Gastrocnemius medialis (tissue), 4 donors: ENCODE measurements at places on chromosomes 12 and 14. TPM values are rescaled to one million over a fixed set of nuclear protein-coding genes. Genes with fewer than 3 reads are reported as not detected.
A peak's percentile ranks its signal among the peaks of the same experiment; 100 is the strongest.

GRCh38 chr14:57870686-57871457, 5.0 kb upstream of the SLC35F4 start:
- DNase-seq: no peak

DNA sequence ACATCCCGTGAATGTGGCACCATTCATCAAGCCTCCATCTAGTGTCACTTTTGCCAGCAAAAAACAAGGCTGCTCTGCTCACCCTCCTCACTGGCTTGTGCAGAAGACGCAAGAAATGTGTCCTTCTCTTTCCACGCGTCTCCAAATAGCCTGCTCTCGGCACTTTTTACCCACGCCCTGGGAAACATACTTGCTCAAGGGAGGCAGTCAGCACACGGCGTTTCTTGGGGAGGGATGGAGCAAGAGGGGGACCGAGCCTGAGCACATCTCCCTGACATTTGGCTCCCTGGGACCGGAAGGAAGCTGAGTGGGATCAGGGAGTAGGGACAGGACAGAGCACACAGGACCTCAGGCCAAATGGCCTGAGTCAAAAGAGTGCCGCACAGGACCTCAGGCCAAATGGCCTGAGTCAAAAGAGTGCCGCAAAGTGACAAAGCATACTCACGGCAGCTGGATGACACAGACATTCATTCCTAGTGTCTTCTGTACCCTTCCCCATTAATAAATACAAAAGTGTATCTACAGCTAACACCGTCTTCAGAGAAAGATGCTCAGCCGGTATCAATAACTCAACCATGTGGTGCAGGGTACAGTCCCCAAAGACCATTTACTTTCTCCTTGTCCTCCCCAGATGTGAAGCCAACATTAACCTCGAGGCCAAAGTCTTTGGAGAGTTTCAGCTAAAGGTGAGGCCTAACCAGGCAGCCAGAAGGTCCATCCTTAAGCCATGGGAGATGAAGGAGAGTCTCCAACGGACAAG, 7.1 kb downstream of the BCL11B start:
- DNase-seq: no peak

- DNase-seq: no peak
Measured at GRCh38 chr14:101189962-101190560, 286.5 kb upstream of the RTL1 start.

DNA sequence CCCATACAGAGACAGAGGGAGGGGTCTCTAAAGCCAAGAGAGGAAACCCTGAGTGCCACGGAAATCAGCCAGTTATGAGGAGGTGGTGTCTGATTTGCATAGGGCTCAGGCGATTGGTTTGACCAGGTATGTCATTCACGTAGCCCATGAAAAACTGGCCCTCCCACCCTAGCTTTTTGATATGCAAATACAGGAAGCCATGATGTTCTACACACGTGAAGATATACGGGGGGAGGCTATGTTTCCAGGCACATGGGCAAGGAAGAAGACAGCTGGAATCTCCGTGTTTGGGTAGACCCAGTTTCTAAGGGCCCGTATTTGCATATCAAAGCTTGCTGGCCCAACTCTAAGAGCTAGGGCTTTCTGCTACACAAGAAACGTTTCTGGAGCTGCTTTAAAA, 717.8 kb upstream of the SEL1L start:
- DNase-seq: no peak

GRCh38 chr12:8081251-8081920, 688 bp upstream of the NECAP1 start:
- peak; percentile 5 for DNase-seq

The LTBP2 gene
- 30.1 TPM for total RNA-seq

The SLC17A8 gene
- 0.31 TPM for total RNA-seq

DNA sequence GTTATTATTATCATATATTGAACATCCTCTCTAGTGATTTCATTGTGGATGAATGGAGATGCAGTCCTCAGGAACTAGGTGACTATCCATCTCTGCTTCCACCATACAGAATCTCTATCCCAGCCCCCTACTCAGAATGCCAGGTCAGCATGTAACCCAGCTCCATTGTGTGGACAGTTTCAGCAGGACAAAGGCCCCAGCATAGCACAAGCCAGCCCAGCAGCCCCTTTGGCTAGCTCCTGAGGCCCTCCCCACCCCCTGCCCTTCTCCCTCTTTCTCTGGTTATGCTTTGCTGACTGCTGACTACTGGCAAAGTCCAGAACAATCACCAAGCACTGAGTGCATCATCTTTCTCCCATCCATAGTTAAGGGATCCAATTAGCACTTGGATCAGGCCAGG, 5.8 kb upstream of the SPRYD4 start:
- DNase-seq: no peak
